ENCODE measurements at places on chromosomes 7 and 10. TPM values are rescaled to one million over a fixed set of nuclear protein-coding genes. Genes with fewer than 3 reads are reported as not detected.

DNA sequence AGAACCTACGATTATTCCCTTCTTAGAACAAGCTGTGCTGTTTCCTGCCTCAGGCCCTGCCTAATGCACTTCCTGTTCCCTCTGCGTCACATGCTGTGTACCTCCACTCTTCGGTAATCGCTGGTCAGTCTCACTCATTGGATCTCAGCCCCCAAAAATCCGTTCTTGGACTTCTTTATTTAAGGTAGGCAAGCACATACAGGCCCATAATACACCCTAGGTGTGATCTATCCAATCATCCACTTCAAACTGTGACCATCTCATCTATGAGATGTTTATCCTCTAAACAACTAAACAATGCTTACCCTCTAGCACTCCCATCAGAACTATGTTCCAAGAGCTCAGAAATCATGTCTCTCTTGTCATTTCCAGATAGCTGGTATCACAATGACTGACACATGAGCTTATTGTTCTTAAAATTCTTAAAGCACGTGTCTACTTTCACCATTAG lies 83.9 kb downstream of the CADPS2 start:
- no peak for DNase-seq
- no peaks in the 10 kb centered on the region for H3K27me3 ChIP-seq
- no peaks in the 10 kb centered on the region for H3K36me3 ChIP-seq
- no peaks in the 10 kb centered on the region for H3K4me1 ChIP-seq
- no peak overlapping the region for H3K4me3 ChIP-seq

DNA sequence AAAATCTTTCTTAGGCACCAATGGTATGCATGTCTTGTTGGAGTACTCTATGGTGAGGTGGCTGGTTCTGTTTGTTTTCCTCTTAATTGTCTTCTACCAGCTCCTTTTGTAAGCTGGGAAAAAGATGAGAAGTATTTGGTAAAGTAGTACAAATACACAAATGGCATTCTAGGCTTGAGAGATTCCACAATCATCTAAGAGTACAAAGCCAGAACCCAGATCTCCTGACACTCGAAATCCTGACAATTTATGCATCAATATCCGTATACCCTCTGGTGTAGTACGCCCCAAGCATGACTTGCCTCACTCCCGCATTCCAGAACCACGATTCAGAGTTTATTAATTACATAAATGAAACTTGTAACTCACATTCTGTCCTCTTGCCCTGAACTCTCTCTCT lies 43.5 kb downstream of the CDCA7L start:
- H3K36me3 ChIP-seq = peaks cover 55% of the 10 kb centered on the region
- H3K27ac ChIP-seq = no peak overlapping the region
- H3K4me1 ChIP-seq = peaks cover 14% of the 10 kb centered on the region
- no peak overlapping the region for H3K4me3 ChIP-seq
- no peak for DNase-seq
- H3K27me3 ChIP-seq = no peaks in the 10 kb centered on the region

- H3K36me3 ChIP-seq = peaks cover 6% of the 10 kb centered on the region
- no peak overlapping the region for H3K27ac ChIP-seq
- no peaks in the 10 kb centered on the region for H3K27me3 ChIP-seq
- no peak for DNase-seq
- no peaks in the 10 kb centered on the region for H3K4me1 ChIP-seq
- H3K4me3 ChIP-seq = no peak overlapping the region
These were observed 41.9 kb downstream of the DPCD start for GRCh38 chr10:101629837-101630632.

GRCh38 chr7:55427800-55428199 lies 62.7 kb downstream of the LANCL2 start:
- H3K36me3 ChIP-seq = peaks cover 13% of the 10 kb centered on the region
- H3K4me3 ChIP-seq = no peak overlapping the region
- H3K27me3 ChIP-seq = no peaks in the 10 kb centered on the region
- H3K27ac ChIP-seq = no peak overlapping the region

- H3K4me3 ChIP-seq = no peak overlapping the region
- H3K36me3 ChIP-seq = peaks cover 34% of the 10 kb centered on the region
- no peak for DNase-seq
These were observed 73.2 kb downstream of the VCL start for GRCh38 chr10:74071157-74071556.

DNA sequence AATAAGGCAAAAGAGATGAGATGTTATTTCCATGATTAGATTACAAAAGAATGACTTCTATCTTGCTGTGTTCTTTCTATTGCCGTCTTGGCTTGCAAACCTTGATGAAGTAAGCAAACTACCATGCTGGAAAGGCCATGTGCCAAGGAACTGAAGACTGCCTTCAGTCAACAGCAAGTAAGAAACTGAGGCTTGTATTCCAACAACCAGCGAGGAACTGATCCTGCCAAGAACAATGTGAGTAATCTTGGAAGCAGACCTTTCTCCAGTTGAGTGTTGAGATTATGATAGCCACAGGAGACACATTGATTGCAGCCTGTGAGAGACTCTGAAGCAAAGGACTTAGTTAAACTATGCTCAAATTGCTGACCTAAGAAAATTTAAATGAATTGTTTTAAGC lies 164.6 kb upstream of the GRM3 start:
- no peak for DNase-seq
- H3K4me3 ChIP-seq = no peak overlapping the region
- no peaks in the 10 kb centered on the region for H3K36me3 ChIP-seq

GRCh38 chr10:5522913-5523560 lies 1.7 kb upstream of the CALML3 start:
- H3K36me3 ChIP-seq = no peaks in the 10 kb centered on the region
- DNase-seq = no peak
- H3K4me1 ChIP-seq = no peaks in the 10 kb centered on the region
- H3K27ac ChIP-seq = no peak overlapping the region
- no peak overlapping the region for H3K4me3 ChIP-seq

DNA sequence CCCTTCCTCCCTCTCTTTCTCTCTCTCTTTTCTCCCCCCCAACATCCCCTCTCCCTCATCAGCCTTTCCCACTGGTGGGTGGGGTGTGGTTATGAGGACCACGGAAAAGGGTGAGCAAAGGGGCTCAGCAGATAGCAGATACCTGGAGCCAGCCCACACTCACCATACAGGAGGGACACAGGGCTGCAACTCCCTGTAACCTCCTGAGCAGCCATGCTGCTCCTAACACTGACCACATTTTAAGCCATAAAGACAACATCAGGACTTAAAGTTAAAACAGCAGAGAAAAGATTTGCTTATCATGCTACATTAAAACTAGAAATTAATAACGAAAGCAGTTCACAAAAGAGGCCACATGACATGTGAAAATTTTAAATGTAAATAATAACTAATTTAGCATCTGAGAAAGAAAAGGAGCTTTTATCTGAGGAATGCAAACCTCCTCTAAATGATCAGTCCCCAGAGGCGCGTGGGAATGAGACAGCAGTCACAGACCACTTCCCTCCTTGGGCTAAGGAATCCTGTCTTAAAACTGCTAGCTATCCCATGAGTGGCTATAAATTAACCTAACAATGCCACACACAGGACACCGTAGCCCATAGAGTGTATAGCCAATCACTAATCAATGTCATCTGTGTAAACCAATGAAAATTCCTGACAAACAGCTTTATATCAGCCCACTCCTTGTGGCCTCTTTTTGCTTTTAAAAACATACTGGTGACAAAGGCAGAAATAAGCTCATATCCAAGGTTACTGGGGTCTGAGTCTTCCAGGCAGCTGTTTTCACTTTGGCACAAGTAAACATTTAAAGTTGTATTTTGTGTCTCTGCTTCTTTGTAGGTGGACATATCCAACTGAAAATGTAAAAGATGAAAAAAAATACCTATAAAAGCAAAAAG lies 33.3 kb downstream of the PKD1L1 start:
- no peak overlapping the region for H3K4me3 ChIP-seq
- H3K27ac ChIP-seq = no peak overlapping the region
- peaks cover 8% of the 10 kb centered on the region for H3K4me1 ChIP-seq
- H3K36me3 ChIP-seq = no peaks in the 10 kb centered on the region

DNA sequence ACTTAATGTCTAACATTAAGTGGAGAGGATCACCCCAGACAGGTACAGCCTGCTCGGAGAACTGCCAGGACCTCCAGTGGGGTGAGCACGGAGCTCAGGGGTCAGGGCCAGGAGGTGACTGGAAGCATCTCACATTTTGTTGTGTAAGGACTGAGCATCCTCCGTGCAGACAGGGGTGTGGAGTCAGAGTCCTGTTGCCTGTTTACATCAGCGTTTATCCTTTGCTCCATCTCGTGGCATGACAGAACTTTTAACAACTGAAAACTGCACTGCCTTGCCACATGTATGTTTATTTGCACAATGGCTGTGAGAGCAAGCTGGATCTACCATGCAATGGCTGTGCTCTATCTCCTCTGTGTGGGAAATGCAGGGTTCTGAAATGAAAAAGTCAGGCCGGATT lies 175.4 kb upstream of the AKR1E2 start:
- no peaks in the 10 kb centered on the region for H3K27me3 ChIP-seq
- H3K36me3 ChIP-seq = no peaks in the 10 kb centered on the region
- DNase-seq = no peak
- peak overlapping the region; percentile 81 for H3K27ac ChIP-seq

- H3K36me3 ChIP-seq = no peaks in the 10 kb centered on the region
- no peak overlapping the region for H3K27ac ChIP-seq
- no peaks in the 10 kb centered on the region for H3K27me3 ChIP-seq
- H3K4me1 ChIP-seq = no peaks in the 10 kb centered on the region
These were observed 1208.0 kb downstream of the SORCS1 start for GRCh38 chr10:105956550-105956949.

GRCh38 chr7:140674356-140674800 lies 1.6 kb downstream of the ADCK2 start:
- H3K4me1 ChIP-seq = peaks cover 30% of the 10 kb centered on the region
- H3K27ac ChIP-seq = no peak overlapping the region
- H3K36me3 ChIP-seq = peaks cover 17% of the 10 kb centered on the region
- H3K27me3 ChIP-seq = no peaks in the 10 kb centered on the region

DNA sequence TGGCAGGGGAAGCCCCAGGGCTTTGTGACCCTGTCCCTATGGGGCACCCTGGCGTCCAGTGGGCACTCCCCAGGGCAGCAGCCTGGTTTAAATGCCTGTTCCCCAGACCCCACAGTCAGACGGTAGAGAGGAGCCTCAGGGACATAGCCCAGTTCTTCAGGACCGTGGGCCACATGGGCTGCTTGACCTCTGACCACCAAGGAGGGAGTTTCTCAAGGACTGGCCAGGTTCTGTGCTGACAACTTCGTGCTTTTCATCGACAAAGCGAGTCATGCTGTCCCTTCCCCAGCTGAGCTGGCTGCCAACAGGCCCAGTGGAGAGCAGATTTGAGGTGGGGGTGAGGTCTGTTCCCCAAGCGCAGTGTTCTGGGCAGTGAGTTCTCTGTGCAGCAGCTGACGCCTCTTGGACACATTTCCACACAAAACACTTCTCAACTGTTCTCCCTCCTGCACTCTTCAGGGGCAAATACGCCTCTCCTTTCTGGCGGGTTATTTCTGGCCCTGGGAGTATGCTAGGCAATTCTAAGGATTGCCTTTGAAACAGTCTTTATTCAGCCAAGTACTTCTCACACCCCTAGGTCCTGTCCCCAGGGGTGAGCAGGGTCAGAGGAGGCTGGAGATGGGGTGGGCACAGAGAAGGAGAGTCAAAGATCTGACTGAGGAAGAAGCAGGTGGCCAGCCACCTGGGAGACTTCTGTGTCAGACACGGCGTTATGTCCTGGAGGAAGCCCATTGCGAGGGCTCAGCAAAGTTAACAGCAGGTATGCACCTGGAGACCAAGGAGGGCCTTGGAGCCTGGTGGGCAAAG lies 57.3 kb upstream of the CAMK2B start:
- no peak overlapping the region for H3K4me3 ChIP-seq
- peaks cover 32% of the 10 kb centered on the region for H3K36me3 ChIP-seq
- DNase-seq = peak; percentile 60
- H3K27ac ChIP-seq = no peak overlapping the region

GPER1 gene
- 3.0 TPM for total RNA-seq

MSS51 gene
- 2.8 TPM for total RNA-seq

HKDC1 gene
- 0.19 TPM for total RNA-seq

LBX1 gene
- not detected for total RNA-seq

RNLS gene
- total RNA-seq = 3.9 TPM

BTBD16 gene
- total RNA-seq = not detected

GRM3 gene
- total RNA-seq = not detected

RNF148 gene
- not detected for total RNA-seq

VGF gene
- total RNA-seq = 0.24 TPM

HOXA9 gene
- not detected for total RNA-seq

MDH2 gene
- 119 TPM for total RNA-seq

CRHR2 gene
- total RNA-seq = not detected
